ENCODE measurements at places on chromosomes 3 and 15.

DNA sequence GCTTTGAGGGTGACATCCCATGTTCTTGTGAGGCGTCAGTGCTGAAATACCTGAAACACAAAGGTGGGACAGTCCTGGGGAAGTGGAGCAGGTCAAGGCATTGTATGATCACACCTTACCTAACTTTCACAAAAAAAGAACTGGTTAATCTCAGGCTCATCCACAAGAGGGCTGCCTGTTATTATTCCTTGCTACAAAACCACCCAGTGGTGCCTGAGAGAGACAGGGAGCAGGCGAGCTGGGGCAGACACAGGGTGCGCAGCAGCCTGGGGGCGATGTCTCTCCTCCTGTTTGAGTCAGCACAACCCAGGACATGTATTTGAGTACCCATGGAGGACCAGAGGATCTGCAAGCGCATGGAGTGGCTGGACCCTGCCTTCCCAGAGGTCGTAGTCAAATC, 316.8 kb upstream of the ATP10A start:
- H3K27me3 ChIP-seq: peaks cover 3% of the 10 kb centered on the region
- no peak overlapping the region for H3K4me3 ChIP-seq
- no peak for DNase-seq
- H3K27ac ChIP-seq: peak overlapping the region; percentile 40

GRCh38 chr3:71462586-71462985, 120.9 kb downstream of the FOXP1 start:
- DNase-seq: no peak
- peaks cover 5% of the 10 kb centered on the region for H3K36me3 ChIP-seq
- H3K4me3 ChIP-seq: no peak overlapping the region
- H3K4me1 ChIP-seq: peaks cover 19% of the 10 kb centered on the region

GRCh38 chr15:69298354-69298696, 387 bp upstream of the PAQR5 start:
- H3K4me1 ChIP-seq: peaks cover 12% of the 10 kb centered on the region
- no peaks in the 10 kb centered on the region for H3K36me3 ChIP-seq
- H3K27me3 ChIP-seq: peaks cover 42% of the 10 kb centered on the region

- peak overlapping the region; percentile 100 for H3K27ac ChIP-seq
- H3K4me1 ChIP-seq: peaks cover 88% of the 10 kb centered on the region
- no peak for DNase-seq
- peaks cover 3% of the 10 kb centered on the region for H3K36me3 ChIP-seq
- no peaks in the 10 kb centered on the region for H3K27me3 ChIP-seq
Measured at GRCh38 chr15:57503911-57504598, 87.6 kb upstream of the MYZAP start.

GRCh38 chr15:90557186-90558084, 27.7 kb downstream of the CRTC3 start:
- H3K27ac ChIP-seq: peak overlapping the region; percentile 75
- no peak for DNase-seq
- no peaks in the 10 kb centered on the region for H3K27me3 ChIP-seq

GRCh38 chr3:69126999-69127398, 4.6 kb upstream of the LMOD3 start:
- no peak overlapping the region for H3K4me3 ChIP-seq
- H3K27ac ChIP-seq: no peak overlapping the region
- no peaks in the 10 kb centered on the region for H3K27me3 ChIP-seq
- H3K4me1 ChIP-seq: no peaks in the 10 kb centered on the region

DNA sequence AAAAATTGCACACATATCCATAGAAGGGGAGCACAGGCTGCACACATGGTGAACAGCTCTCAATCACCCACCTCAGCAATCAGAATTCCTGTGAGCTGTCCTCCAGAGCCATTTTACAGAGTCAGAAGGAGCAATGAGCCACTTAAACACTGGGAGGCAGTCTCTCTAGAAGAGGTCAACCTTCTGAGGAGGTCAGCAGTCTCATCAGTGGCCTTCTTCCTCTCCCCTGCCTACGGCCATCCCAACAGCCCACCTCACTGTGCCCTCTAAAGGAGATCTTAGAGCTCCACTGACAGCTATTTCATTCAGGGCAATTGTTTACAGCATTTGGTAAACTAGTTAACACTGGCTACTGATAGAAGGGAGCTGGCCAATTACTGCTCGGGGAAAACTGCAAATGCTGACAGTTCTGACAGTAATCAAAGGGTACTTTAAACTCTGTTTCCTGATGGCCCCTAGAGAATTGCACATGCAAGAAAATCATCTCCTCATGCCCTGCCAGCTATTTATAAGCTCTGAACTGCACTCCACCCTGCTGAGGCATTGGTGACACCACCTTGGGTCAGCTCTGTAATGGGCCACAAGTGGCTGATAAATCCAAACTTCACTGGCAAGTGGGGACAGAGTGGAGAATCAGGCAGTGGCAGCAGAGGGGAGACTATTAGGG, 42.1 kb upstream of the TSPAN3 start:
- DNase-seq: no peak
- H3K4me3 ChIP-seq: no peak overlapping the region
- H3K4me1 ChIP-seq: no peaks in the 10 kb centered on the region

DNA sequence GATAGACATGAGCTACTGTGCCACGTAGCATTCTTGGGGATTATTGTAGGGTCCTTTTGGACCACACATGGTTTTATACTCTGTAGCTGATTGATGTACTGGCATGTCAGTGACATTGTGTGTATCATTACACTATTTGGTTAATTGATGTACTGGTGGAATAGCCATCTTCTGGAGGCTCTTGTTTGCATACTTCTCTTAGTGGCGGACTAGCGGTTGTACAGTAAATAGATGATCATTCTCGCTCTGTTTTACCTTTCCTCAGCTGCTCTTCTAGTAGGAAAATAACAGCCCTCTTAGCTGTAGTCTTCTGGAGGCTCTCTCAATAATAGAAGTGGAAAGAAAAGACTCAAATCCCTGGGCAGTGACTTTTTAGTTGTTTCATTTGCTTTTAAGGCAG, 24.8 kb downstream of the IGF1R start:
- no peaks in the 10 kb centered on the region for H3K27me3 ChIP-seq
- no peak for DNase-seq
- H3K36me3 ChIP-seq: peaks cover 2% of the 10 kb centered on the region
- no peak overlapping the region for H3K4me3 ChIP-seq
- peak overlapping the region; percentile 65 for H3K27ac ChIP-seq
- peaks cover 56% of the 10 kb centered on the region for H3K4me1 ChIP-seq

- peak; percentile 66 for DNase-seq
- H3K27me3 ChIP-seq: peaks cover 78% of the 10 kb centered on the region
- peaks cover 12% of the 10 kb centered on the region for H3K4me1 ChIP-seq
- H3K27ac ChIP-seq: peak overlapping the region; percentile 37
Measured at GRCh38 chr15:88605189-88606069, 15.7 kb upstream of the AEN start.

All from progenitor cell of endocrine pancreas (in vitro differentiated cells).